ENCODE measurements at places on chromosomes 12 and 14.

DNA sequence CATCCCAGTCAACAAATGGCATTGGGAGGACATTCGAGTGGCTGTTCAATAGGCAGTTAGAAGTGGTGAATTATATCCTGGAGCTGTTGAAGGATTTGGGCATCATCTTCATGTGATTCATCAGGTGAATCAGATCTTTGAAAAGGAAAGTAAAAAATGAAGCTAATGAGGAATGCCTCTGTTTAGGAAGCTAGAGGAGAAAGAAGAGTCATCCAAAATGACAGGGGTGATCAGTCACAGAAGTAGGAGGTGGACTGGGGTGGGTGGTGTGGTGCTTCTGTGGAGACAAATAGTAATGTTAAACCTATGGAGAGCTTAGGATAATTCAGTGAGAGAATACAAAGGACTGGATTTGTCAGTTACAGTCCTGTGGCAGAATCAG, 32.7 kb downstream of the DIP2B start:
- DNase-seq = no peak

GRCh38 chr14:54549862-54550261, 17.1 kb upstream of the SAMD4A start:
- DNase-seq = no peak

DNA sequence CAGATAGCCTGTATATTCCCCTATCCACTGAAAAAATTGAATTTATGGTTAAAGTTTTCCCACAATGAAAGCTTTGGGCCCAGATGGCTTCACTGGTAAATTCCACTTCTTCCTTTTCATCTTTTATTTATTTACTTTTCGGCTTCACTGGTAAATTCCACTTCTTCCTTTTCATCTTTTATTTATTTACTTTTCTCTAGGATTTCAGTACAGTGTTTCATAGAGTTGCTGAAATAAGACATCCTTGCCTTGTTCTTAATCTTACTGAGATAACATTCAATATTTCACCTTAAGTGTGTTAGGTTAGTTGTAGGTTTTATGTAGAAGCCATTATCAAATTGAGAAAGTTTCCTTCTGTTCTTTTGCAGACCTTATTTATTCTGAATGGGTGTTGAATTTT, 18.9 kb upstream of the KLRG1 start:
- no peak for DNase-seq

DNA sequence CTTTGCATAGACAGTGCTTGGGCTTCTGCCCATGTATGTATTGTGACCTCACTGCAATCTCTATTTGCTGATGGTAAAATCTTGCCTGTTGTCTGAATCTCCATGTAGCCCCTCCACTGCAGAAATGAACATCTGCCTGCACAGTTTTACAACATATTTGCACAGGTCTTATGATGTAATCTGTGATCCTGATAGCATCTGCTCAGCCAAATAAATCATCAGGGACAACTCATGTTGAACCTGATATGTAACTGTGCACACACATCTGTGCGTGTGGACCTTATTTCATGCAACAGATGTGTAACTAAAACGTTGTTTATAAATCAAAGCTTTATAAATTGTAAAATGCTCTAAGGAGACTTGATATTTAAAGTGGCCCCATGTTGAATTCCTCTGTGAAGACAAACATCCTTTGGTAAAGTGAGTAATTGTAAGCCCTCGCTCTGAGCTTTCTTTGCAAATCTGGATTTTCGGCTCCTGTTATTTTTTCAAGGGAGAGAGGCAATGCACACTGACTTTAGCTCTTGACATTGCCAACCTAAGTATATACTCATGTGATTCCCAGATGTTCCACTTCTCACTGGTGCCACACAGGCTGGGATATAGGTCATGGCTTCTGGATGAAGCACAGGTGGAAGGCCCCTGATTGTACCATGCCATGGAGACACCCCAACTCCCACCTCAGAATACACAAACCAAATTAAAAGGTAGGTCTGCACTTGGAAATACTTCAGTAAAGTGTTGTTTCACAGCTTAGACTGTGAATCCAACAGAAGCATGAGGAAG, 371.3 kb downstream of the GRIN2B start:
- DNase-seq = no peak

- DNase-seq = no peak
These were observed 52.1 kb downstream of the VWF start for GRCh38 chr12:6072302-6072752.

GRCh38 chr12:17286874-17287273, 680.9 kb upstream of the LMO3 start:
- DNase-seq = no peak

DNA sequence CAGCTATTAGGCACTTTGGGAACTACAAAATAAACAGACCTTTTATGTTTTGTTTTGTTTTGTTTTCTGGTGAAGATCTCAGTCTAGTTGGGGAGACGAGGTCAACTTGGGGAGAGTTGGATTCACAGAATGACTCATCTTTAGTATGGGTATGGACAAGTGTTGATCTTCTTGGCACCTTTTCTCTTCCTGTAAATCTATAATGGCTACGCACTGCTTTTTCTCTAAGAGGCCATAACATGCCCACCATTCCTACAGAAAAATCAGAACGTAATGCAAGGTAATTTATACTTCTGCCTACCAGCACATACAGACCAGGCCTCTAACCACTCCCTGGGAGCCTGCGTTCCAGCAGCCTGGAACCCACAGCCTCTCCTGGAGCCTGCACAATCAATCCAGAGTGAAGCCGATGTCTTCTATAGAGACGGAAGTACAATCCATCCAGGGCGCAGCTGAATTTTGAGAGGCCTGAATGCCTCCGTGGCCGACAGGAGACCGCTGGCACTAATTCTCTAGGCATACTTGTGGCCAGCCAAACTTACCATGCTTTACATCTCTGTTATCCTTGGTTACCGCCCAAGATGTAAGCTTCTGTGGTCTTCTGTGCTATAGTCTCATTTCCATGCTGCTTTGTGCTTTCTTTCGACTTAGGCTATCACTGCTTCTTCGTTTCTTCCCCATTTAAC, 717 bp downstream of the PPHLN1 start:
- no peak for DNase-seq

GRCh38 chr12:63206909-63207308, 55.9 kb upstream of the AVPR1A start:
- no peak for DNase-seq

DNA sequence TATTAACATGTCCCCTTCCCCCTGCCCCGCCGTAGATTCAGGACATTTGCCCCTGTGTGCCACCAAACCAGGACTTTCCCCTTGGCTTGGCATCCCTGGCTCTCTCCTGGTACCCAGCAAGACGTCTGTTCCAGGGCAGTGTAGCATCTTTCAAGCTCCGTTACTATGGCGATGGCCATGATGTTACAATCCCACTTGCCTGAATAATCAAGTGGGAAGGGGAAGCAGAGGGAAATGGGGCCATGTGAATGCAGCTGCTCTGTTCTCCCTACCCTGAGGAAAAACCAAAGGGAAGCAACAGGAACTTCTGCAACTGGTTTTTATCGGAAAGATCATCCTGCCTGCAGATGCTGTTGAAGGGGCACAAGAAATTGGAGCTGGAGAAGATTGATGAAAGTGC, 28.9 kb downstream of the HRK start:
- DNase-seq = no peak

GRCh38 chr14:103132381-103133209, 9.3 kb downstream of the TNFAIP2 start:
- DNase-seq = no peak

- DNase-seq = no peak
These were observed 78.0 kb downstream of the B4GALNT3 start for GRCh38 chr12:537772-538171.

DNA sequence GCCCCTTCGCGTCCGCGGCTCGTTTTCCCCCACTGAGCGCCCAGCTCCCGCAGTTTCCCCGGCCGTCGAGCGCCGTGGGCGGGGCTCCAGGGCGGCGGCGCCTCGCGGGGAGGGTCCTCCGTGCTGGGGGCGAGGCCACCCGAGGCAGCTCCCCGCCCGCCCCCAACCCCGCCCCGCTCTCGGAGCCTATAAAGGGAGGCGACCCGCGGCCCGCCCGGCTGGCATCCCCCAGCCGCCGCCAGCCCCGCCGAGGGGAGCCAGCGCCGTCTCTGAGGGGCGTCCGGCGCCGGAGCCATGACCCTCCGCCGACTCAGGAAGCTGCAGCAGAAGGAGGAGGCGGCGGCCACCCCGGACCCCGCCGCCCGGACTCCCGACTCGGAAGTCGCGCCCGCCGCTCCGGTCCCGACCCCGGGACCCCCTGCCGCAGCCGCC, at the start of gene TAMALIN:
TSS of gene TAMALIN (plus strand) at position 221 of the 432 bp plus-strand sequence. CDS start at position 295, 74 bp downstream.
- DNase-seq = peak; percentile 74

GRCh38 chr14:92670160-92670559, 78.3 kb downstream of the LGMN start:
- no peak for DNase-seq

- no peak for DNase-seq
These were observed 64.0 kb downstream of the PTPN11 start for GRCh38 chr12:112482733-112483132.

- DNase-seq = no peak
These were observed 41.2 kb upstream of the TMED10 start for GRCh38 chr14:75217508-75218206.

DNA sequence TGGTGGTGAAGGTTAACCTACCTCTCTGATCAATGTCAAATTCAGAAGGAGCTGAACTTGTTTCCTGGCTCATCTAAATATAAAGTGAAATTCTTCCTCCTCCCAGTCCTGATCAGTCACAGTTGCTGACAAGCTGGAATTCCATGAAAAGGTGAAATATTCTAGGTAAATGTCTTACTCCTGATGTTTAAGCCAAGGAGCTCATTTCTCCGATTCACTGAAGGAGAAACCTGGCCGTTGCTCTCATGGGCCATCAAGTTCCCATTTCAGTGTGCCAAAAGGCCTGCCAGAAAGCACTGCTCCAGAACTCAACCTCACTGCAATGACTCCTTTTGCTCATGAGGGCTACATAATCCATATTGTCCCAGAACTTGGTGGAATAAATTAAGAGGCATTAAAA, 707.5 kb downstream of the GALC start:
- no peak for DNase-seq

DNA sequence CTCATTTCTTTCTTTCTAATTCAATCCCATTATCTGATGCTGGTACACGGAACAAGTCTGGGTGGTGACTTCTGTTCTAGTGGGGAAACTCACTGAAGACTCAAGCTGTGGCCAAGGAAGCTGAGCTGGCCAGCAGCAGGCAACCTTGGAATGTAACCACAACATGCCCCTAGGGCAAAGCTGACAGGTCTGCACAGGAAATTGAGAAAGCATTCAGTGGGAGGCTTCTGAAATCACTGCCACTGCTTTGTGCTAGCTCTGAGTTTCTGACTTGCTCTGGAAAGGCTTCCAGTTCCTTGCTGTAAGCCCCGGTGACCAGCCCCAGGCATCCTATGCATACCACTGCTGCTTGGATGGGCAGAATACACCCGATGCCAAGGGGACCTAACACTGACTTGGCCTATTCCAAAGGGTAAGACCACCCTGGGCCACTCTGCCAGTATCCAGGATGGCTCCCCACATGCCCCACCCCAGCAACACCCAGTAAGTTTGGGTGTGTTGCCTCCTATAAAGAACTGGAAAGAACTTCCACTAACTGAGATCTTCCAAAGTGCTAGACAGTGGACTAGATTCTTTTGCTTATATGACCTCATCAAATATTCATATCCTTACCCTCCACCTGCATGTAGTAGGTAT, 84.5 kb upstream of the CDKN3 start:
- DNase-seq = no peak

DNA sequence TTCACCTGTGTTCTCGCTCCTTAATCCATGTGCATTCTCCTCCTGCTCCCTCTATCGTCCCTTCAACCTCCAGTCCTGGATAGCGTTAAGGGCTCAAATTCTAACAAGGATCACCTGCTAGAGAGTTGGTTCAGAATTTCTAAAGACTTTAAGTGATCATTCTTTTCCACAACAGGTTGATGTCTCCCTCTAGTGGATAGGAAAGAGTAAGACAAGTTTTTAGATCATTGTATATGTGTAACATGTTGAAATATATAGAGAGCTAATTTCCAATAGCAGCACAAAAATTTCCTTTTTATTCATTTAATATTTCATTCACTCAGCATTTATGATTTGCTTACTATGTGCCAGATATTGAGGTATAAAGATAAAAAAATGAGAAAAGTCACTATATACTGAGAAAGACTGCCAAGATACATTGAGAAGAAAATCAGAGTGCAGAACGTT, 9.3 kb upstream of the ESR2 start:
- no peak for DNase-seq

GRCh38 chr12:92574051-92574783, 128.6 kb upstream of the PLEKHG7 start:
- DNase-seq = no peak

DNA sequence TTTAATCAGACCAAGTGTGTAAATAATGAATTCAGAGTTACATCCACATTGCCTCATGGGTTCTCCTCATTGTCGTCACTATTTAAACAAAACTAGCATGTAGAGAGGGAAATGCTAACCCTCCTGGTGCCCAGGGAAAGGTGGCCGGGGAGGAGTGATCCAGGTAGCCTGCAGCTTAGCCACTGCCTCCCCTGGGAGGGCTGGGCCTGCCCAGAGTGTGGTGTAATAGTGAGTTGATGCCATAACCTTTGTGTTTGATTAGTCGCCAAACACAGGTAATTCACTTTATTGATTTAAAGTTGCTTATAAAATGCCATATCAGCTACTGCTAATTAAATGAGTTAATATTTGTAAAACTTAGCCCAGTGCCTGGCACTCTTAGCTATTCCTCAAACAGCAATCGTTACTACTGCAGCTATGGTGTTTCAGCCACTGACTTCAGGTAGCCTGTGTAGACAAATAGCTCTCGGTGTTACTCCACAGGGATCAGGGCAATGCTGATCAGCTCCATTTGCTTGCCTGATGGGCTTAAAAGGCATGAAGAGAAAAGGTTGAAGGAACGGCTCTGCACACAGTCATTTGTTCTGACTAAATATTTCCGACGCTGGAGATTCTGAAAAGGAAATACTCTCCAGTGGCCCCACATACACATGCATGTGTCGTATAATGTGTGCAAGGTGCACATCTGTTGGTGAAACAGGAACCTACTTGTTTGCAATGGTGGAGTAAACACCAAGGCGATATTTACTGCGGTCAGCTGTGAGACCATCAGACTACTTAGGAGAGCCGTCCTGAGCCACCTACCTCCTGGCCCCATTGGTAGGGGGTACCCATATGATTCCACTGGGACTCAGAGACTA, 45.7 kb upstream of the PRMT8 start:
- no peak for DNase-seq

- no peak for DNase-seq
These were observed 21.4 kb downstream of the CCDC177 start for GRCh38 chr14:69553252-69553651.

DNA sequence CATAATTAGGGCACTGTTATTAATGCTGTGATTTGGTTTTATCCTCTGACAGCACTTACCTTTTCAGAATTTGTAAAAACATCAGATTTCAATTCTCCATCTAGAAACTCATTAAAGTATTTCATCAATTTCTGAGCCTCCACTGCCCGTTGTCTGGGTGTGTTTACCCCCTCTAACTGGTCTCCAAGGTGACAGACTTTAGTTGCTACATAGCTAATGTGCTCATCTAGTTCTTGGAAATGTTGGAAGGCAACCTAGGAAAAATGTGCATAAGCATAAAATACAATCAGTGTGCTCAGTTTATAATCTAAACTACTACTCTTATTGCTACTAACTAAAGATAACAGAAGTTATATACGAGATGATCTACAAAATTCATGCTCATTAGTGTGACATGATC, 24.6 kb downstream of the EXOC5 start:
- DNase-seq = no peak

- no peak for DNase-seq
These were observed 16.0 kb downstream of the DBX2 start for GRCh38 chr12:45034861-45035265.

GRCh38 chr12:45601888-45602287, 127.6 kb upstream of the ARID2 start:
- no peak for DNase-seq

All from activated gamma-delta T cell treated with Interleukin-2 at 50 U/mL for 16 hours (primary cell).